ENCODE measurements at places on chromosomes 13 and 19. TPM values are rescaled to one million over a fixed set of nuclear protein-coding genes. Genes with fewer than 3 reads are reported as not detected.
A peak's percentile ranks its signal among the peaks of the same experiment; 100 is the strongest.

Gene AKT1S1
- polyA plus RNA-seq, result 75.9 TPM

Gene FFAR1
- polyA plus RNA-seq, result not detected

Gene PRKCG
- 0.81 TPM for polyA plus RNA-seq

Gene VMAC
- polyA plus RNA-seq, result 0.79 TPM

Gene HSPB6
- 0.28 TPM for polyA plus RNA-seq

- DNase-seq, result no peak
Observed at GRCh38 chr13:108326309-108326708, 56.8 kb downstream of the TNFSF13B start.

DNA sequence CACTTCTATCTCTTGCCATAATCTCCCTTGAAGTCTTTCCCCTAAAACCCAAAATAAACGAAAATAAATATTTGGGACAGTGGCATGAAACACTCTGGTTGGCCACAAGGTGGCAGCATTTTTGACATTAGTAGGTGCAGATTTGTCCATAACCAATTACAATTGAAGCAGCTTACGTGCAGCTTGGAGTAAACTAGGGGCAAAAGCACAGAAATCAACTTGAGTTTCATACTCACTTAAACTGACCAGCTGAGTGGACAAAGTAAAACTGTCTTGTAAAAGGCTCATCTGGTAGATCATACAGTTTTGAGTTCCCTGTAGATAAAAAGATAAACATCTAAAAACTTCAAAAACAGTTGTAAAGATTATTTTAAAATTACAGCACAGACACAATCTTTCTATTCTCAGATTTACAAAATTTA lies 18.8 kb downstream of the PDCD5 start:
- peak; percentile 77 for DNase-seq

DNA sequence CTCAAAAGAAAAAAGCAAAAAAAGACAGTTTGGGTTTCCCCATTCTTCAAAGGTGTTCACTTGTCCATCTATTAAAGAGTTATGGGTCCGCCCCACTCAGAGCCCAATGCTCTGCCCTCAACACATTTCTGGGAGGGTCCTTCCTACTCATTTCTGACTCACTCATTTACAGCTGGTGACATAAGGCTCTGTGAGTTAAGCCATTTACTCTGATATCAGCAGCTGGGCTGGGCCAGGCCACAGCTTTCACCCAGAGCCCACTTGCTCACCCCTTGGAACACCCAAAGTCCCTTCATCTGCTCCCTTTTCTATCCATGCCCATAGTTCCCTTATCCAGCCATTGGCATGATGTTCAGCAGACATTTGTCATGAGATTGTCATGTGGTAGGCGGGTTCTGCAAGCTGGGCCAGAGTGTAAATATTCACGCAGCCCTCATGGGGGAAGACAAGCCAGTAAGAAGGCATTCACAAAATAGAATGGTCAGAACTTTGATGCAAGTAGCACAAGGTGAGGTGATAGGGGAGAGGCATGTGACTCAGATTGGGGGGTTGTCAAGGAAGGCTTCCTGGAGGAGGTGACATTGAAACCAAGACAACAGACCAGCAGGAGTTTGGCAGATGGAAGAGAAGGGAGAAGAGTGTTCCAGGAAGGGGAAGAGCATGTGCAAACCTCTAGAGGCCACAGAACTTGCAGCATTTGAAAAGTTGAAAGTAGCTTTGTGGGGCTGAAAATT lies 5.9 kb downstream of the MAST1 start:
- DNase-seq, result no peak

GRCh38 chr13:50107205-50107604 lies 92.0 kb downstream of the KCNRG start:
- no peak for DNase-seq

DNA sequence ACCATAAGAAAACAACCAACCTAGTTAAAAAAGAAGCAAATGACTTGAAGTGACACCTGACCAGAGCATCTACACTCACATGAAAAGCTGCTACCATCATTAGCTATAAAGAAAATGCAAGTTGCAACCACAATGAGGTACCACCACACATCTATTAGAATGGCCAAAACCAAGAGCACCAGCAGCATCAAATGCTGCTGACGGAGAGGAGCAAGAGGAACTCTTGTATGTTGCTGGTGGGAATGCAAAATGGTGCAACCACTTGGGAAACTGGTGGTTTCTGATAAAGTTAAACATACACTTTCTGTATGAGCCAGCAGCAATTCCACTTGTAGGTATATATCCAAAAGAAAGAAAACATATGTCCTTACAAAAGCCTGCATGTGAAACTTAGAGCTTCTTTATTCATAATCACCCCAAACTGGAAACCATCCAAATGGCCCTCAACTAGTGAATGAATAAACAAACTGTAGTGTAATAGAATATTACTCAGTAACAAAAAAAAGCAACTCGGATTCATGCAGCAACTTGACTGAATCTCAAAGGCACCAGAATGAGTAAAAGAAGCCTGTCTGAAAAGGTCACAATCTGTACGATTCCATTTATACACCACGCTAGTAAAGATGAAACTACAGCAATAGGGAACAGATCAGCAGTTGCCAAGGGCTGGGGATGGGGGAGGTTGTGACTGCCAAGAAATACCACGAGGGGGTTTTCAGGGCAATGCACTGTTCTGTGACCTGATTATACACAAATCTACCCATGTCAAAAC lies 60.9 kb upstream of the RANBP3 start:
- DNase-seq, result no peak

GRCh38 chr19:30686176-30686820 lies 314.1 kb downstream of the ZNF536 start:
- DNase-seq, result no peak

- no peak for DNase-seq
Observed at GRCh38 chr13:71829547-71829946, 37.5 kb downstream of the DACH1 start.

DNA sequence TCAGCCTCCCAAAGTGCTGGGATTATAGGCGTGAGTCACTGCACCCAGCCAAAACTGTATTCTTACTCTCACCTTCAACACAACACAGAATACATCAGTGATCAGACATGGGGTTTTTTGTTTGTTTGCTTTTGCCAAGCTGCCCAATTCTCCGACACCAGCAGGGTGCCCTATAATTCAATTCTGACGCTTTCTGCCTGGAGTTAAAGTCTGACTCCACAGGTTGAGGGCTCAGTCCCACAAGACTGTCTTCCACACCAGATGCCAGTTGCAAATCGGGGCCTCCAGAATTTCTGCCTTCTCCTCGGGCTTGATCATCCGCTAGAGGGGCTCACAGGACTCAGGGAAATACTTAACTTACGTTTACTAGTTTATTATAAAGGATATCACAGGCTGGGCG lies 22.1 kb downstream of the FBN3 start:
- DNase-seq, result no peak

- DNase-seq, result no peak
Observed at GRCh38 chr19:32936065-32936464, 35.7 kb downstream of the CEP89 start.

DNA sequence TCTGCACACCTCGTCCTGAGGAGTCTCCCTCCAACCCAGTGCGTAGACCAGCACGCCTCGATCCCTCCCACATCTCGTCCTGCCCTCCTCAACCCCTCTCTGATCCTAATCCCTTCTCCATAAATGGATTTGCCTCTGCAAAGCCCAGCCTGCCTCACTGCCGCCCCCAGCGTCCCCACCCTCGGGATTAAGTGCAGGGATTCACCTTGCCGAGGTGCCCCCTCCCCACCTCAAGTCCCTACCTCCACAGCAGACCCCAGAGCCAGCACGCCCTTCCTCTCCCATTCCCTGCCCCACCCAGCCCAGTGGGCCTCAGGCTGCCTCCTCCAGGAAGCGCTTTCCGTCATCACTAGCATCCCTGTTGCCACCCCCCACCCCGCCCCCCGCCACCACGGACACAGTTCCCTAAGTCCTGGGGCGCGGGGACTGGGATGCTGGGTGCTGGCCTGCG lies 4.0 kb downstream of the KLF16 start:
- DNase-seq, result no peak

GRCh38 chr19:15433519-15434069 lies 14.8 kb upstream of the AKAP8L start:
- DNase-seq, result no peak

DNA sequence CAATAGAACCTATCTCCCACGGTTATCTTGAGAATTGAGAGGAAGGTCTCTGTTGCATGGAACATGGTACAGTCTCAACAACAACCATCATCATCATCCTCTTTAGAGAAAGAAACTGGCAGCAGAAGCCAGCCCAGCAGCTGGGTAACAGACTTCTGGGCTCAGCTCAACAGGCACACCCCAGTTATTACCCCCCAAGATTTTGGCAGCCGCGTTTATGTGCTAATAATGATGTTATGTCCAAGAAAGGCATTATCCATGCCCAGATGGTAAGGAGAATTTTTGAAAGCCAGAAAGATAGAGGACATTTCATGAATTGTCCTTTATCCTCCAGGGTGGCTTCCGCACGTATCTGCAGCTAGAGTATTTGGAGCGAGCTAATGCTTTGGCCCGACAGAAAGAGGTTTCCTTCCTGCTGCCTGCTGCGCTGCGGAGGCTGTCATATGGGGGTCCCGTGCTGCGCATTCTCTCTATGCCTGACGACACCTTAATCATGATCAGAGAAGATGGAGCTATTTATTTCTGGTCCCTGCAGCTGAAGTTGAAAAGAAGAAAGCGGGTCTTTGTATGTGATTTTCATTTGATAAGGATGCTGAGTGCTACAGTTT lies 89.9 kb downstream of the TEX26 start:
- no peak for DNase-seq

DNA sequence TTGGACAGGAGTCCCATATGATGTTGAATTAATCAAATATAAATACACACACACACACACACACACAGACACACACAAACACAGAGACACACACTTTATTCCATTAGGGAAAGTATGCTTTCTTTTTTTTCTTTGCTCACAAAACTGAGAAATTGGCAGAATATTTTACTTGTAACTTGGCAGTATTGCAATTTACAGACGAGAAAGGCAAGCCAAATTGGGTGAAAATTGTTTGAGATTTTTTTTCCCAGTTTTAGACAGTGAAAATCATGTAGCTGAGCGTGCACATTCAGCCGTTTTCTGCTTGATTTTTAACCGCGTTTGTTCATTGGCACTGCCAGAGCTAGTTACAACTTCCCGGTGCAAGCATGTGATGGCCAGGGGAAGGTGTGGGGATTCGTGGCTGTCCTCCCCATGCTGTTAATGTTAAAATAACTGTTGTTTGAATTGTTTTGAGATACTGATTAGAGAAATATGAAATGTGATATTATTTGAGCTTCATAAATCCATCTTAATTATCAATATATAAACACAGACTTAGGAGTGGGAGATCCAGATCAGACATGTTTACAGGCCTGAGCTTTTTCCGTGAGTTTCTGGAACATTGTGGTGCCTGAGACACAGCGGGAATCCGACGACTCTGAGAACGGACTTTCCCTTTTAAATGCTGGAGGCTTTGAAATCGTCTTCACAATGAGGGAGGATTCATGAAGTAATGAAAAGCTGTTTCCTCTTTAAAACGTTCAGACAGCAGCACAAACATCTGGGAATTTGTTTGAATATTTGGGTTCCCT lies 125.5 kb downstream of the KCNRG start:
- no peak for DNase-seq

DNA sequence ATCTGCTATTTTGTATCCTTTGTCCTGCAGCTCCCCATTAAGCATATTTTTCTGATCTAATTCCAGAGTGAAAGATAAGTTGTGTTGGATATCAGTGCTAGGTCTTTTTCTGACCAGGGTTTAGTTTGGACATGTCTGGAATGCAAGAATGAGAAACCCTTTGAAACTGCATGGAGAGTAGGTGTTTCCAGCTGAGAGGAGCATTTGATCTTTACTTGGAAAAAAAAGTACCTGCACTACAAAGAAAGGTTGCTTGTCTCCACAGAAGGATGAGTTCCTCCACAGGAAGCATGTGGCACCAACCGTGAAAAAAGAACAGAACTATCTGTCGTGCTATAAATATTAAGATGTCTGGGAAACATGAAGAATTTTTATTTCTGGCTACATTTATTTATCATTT lies 36.6 kb upstream of the MED4 start:
- no peak for DNase-seq

GRCh38 chr19:38669552-38669951 lies 22.1 kb downstream of the ACTN4 start:
- DNase-seq, result no peak

GRCh38 chr13:21012841-21013681 lies 48.3 kb downstream of the LATS2 start:
- DNase-seq, result no peak

DNA sequence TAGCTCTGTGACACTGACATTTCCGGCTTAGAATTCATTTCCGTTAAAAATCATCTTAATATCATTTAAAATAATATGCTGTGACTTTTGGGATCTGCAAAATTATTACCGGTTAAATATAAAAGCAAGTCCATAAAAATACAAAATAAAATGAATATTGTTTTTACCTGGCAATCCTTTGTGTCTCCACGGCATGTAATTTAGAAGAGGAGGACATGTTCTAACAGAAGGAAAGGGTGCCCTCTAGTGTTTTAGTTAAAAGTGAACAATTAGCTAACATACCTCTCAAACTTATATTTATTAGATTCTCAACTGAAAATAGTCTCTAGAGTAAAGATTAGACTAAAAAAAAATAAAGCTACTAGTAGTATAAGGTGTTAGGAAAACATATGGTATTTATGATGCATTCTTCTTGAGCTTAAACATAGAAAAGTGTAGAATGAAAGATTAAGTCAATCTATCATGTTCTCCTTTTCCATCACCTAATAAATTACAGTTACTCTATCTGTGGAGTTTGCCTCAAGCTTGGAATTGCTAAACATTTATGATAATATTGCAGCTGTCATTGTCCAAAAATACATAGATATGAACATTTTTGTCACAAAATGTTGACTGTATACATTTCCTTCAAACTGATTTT lies 676.7 kb upstream of the SPRY2 start:
- DNase-seq, result peak; percentile 37

DNA sequence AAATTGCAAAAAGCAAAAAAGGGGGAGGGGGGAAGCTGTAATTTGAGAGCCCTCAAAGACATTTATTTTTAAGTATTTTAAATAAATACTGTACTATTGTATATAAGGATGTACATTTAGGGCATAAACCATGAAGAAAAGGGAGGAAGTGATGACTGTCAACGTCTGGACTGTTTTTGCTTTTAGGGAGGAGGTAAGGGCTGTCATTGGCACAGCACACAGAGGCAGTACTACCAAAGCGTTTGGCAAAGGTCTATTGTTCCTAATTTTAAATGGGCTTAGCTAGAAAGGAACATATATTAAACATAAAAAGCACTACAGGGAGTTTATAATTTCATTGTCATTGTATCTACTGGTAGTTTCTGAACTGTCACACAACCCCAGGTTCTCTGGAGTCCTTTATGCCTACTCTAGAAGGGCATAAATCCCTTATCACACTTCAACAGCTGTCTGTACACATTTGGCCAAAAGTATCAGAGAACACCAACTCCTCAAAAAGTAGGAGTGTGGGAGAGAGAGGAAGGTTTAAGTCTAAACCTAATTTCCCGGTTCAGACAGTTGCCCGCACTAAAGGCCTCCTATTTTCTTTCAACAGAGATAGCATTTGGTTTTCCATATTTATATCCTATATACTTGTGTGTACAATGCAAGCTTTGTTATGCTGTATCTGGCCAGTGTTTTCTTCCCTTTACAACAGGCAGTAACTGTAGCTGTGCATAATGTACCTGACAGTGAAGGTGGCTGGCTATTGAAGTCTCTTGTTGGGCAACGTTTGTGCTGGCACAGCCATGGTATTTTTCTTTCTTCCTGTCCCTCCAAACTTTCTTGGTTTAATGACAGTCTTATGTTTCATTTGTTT lies 406.2 kb downstream of the KLF5 start:
- no peak for DNase-seq
